ENCODE measurements at places on chromosomes 11 and 22. TPM values are rescaled to one million over a fixed set of nuclear protein-coding genes. Genes with fewer than 3 reads are reported as not detected.

Gene SLC17A6
- not detected for total RNA-seq

Gene TIGD3
- 0.34 TPM for total RNA-seq

Gene MAPK12
- 8.8 TPM for total RNA-seq

Gene SCN2B
- total RNA-seq, result not detected

Gene FAM180B
- 0.15 TPM for total RNA-seq

Gene IFTAP
- total RNA-seq, result 1.1 TPM

Gene BAD
- 40.9 TPM for total RNA-seq

Gene OR2AT4
- not detected for total RNA-seq

Gene FLRT1
- not detected for total RNA-seq

Gene A4GALT
- not detected for total RNA-seq

Gene PRR33
- total RNA-seq, result not detected

Gene GLYATL1
- total RNA-seq, result not detected

Gene CTSF
- total RNA-seq, result 1.2 TPM

Gene PGM2L1
- 5.3 TPM for total RNA-seq

Gene POU2AF3
- not detected for total RNA-seq

Gene HMGXB4
- 35.7 TPM for total RNA-seq

Gene NXPE2
- total RNA-seq, result not detected

Gene P2RY2
- total RNA-seq, result not detected

Gene ACR
- not detected for total RNA-seq

Gene KDM4D
- total RNA-seq, result 0.44 TPM

Gene P4HA3
- total RNA-seq, result not detected
